Epithelial cell of proximal tubule (primary cell): ENCODE measurements at places on chromosomes 12 and 14. TPM values are rescaled to one million over a fixed set of nuclear protein-coding genes. Genes with fewer than 3 reads are reported as not detected.
A peak's percentile ranks its signal among the peaks of the same experiment; 100 is the strongest.

- no peak for DNase-seq
Measured at GRCh38 chr14:56145965-56146364, 27.8 kb downstream of the PELI2 start.

DNA sequence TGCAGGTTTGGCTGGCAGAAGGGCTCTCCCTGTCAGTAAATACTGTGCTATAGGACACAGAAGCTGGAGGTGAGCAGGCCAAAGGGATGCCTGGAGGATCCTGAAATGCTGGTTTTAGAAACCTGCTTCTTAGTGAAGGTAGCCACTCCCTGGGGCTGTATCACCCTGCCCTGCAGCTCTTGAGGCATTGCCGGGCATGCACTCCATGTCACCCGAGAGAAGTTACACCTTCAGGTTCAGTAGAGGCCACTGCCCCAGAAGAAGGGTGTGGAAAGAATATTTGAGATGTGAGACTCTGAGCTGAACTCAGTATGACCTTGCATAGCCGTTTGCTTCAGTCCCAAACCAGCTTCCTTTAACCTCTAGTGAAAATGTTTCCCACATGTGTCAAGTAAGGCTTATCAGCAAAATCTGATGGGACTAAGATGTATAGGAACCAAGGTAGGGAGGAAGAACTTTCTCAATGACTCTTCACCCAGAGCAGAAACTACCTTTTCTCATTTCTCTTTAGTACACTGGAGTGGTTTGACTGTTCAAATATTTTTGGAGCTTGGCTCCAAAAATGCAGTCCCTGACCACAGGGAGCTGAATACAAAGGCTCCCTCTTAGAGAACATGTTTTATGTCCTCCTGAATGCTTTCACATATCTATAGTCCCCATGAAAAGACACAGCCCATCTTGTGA, 164.5 kb upstream of the DYRK2 start:
- DNase-seq: no peak

DNA sequence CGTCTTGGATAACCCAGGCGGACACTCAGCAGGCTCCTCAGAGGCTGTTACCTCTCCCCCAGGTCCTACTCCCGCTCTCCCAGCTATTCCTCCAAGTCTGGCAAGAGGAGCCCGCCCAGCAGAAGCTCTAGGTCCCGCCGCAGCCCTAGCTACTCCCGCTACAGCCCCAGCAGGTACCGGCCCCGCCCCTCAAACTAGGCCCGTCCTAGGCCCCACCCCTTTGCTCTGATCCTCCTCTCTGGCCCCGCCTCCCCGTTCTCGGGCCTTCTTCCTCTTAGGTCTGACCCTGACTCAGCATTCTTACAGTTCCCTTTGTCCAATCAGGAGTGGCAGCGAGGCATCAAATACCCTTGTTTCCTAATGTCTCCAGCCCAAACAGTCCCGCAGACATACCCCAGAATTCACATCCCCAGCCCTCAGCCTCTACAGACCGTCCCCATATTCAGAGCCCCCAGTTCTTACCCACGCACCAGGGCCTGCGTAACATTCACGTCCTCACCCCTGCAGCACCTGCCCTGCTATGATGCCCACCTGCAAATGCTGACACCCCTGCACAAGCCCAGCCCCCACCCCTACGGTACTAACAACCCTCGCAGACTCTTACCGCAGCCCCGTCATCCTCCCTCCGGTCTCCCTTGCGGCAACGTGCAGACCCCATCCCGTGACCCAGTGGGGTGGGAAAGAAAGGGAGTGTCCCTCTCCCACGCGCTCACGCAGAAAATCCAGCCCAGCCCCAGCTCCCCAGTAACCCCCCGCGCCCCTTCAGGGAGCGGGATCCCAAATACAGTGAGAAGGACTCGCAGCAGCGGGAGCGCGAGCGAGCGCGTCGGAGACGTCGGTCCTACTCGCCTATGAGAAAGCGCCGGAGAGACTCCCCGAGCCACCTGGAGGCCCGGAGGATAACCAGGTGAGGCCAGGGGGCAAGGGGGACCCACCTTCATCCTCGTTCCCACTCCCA, 25.0 kb upstream of the HSPB8 start:
- no peak for DNase-seq

Gene CLMN
- total RNA-seq: 4.5 and 9.6 TPM in 2 replicates

GRCh38 chr14:94317259-94317658, 5.9 kb downstream of the SERPINA6 start:
- DNase-seq: peak; percentile 52

DNA sequence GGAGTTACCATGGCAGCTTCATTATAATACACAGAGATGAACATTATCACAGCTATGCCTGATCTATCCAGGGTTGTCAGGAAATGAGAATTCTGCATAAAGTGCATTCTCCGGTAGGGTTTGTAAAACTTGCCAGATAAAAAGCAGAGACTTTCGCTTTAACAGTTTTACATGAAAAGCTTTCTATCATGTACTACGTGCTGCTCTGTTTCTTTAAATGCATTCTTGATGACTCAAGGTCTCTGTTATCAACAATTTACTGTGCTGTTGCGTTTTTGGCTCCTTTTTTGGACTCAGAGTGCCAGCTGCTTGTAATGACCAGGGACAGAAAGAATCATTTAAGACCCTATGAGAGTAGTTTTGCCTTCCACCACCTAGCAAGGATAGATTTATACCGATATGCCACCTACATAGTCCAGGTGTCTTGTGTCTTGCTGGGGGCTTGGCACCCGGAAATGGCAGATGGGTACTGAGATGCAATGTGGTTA, 371.2 kb downstream of the BTG1 start:
- DNase-seq: no peak

DNA sequence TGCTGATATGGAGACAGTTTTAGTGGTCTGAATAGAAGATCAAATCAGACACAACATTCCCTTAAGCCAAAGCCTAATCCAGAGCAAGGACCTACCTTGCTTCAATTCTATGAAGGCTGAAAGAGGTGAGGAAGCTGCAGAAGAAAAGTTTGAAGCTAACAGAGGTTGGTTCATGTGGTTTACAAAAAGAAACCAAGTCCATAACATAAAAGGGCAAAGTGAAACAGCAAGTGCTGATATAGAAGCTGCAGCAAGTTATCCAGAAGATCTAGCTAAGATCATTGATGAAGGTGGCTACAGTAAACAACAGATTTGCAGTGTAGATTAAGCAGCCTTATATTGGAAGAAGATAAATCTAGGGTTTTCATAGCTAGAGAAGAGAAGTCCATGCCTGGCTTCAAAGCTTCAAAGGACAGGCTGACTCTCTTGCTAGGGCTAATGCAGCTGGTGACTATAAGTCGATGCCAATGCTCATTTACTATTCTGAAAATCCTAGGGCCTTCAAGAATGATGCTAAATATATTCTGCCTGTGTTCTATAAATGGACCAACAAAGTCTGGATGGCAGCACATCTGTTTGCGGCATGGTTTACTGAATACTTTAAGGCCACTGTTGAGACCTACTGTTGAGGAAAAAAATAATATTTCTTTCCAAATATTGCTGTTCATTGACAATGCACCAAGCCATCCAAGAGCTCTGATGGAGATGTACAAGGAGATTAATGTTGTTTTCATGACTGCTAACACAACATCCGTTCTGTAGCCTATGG, 361.0 kb downstream of the DPF3 start:
- no peak for DNase-seq

Gene ACSM4
- total RNA-seq: not detected in 2 replicates

Gene EIF2S3B
- total RNA-seq: 0.94 and 2.9 TPM in 2 replicates

DNA sequence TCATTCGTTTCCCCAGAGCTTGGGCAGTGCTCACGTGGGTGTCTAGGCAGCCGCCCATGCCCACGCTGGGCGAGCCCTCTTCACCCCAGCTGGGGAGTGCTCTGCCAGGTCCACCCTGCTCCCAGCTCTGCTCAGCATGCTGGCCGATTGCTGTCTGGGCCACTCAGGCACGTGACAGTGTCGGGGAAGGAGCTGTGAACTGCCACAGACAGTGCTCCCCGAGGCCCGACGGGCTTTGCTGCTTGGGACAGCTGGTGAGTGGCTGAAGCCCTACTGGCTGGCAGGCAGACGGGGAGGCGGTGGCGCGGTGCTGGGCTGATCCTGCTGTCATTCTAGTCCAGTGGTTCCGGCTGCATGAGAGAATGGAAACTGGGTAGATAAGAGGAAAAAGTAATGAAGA, 15.8 kb downstream of the NOC4L start:
- no peak for DNase-seq

Gene MYG1
- total RNA-seq: 65.3 and 70.9 TPM in 2 replicates

- DNase-seq: no peak
Measured at GRCh38 chr12:64318605-64319004, 72.0 kb downstream of the C12orf56 start.

- DNase-seq: no peak
Measured at GRCh38 chr14:68840454-68840853, 47.6 kb upstream of the ZFP36L1 start.

- DNase-seq: no peak
Measured at GRCh38 chr14:78829274-78829673, 659.1 kb downstream of the NRXN3 start.

DNA sequence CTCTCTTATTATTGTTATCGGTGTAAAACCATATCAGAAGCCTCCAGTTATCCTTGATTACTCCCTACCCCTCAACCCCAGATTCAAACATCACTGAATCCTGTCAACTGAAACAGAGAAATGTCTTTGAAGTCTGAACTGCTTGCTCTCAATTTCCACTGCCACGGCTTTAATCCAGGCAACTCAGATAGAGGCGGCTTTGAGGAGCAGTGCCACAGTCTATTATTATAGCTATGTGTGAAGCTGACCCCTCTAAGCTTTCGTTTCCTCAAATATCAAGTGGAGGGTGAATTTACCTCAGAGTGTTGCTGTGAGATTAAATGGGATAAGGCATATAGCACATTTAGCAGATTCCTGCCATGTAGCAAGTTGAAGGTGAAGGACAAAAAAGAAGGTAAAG, 49.0 kb upstream of the PDE3A start:
- no peak for DNase-seq

DNA sequence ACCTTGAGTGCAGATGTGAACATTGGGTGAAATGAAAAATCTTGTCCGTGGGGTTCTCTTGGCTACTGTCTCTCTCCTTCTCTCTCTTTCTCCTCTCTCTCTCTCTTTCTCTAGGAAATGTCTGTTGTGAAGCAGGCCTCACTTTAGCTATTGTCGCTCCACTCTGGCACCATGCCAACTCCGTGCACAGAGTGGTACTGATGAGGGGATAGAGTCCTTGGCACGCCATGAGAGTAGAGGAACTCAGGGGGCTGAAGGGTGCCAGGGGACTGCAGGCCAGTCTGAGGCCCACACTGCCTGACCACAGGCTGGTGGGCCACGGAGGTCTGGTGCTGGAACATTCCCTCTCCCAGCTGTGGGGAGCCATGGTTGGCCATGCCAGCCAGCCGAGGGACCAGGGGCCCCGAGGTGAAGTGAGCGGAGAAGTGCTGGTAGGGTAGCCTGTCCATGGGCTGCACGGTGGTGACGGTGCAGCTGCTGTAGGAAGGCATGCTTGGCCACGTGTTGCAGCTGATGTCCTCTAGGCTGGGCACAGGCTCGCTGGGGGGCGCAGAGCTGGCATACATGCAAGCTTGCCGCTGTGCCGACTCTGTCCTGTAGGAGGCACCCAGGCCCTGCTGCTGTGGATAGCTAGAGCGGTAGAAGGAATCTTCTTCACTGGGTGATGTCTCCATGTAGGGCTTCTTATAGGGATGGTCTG, 50.4 kb downstream of the TBX5 start:
- no peak for DNase-seq

Gene B3GNT4
- 0.58 and 1.4 TPM in 2 replicates for total RNA-seq

GRCh38 chr12:84435682-84436081, 476.9 kb downstream of the SLC6A15 start:
- no peak for DNase-seq

GRCh38 chr14:77053046-77053841, 24.7 kb upstream of the IRF2BPL start:
- DNase-seq: no peak

Gene DAO
- not detected in 2 replicates for total RNA-seq

Gene FOXJ2
- 9.4 TPM in 2 replicates for total RNA-seq

Gene CABP1
- 0.14 and 1.1 TPM in 2 replicates for total RNA-seq

DNA sequence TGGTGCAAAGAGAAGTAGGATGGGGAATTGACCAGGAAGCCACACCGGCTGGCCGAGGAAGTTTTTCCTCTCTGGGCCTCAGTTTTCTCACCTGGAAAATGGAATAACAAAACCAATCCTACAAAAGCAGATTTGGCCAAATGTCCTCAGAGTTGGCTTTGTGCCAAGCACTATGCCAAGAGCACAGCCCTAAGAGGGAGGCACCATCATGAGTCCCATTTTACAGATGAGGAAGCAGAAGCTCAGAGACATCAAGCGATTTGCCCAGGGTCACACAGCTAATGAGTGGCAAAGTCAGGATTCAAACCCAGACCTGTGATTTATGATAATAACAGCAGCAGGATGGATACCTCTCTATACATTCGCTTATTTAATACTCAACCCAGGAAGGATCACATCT, 27.3 kb downstream of the RASAL1 start:
- DNase-seq: no peak

DNA sequence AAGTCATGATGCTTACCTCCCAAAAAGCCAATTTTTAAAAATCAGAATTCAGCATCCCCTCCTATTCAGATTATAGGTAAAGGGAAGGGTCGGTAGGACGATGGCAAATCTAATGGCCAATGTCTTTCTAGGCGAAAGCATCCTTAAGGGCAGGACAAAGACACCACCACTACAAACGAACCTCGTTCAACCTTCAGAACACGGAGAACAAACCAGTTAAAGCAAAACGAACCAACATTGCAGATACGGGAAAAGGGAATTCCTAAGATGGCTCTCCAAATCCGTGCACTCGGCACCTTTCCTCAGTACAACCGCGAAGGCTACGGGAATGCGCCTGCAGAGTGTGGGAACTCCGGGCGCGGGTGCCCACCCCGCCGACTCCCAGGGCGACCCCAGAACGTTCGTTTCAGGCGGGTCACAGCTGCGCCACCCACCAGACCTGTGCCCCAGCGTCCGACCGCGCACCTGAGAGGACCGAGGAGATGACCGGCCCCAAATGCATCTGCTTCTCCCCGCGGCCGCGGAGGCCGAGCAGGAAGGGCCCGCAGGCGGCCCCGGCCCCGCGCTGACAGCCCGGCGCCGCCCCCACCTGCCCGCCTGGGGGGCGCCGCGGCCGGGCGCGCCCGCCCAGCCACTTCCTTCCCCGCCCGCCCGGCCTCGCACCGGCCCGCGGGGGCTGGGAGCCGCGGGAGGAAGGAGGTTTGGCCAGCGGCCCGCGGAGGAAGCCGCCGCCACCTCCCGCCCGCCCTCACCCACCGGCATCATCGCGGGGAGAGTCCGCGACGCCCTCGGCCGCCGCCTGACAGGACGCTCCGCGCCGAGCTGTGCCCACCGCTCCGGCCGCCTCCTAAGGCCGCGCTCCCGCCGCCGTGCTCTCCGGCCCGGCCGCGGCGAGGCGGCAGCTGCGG, 578 bp downstream of the PPP1R13B start:
- DNase-seq: no peak

Gene TROAP
- 31.7 and 45.4 TPM in 2 replicates for total RNA-seq

Gene TBC1D30
- 1.6 and 3.8 TPM in 2 replicates for total RNA-seq
